ENCODE measurements at places on chromosomes 1 and 21. TPM values are rescaled to one million over a fixed set of nuclear protein-coding genes. Genes with fewer than 3 reads are reported as not detected.

Gene BNIPL
- total RNA-seq, result 2.6 TPM

Gene CASZ1
- 9.5 TPM for total RNA-seq

Gene CNKSR1
- total RNA-seq, result 3.9 TPM

Gene PIGR
- total RNA-seq, result 0.05 TPM

Gene SLC25A24
- 25.6 TPM for total RNA-seq

Gene AMPD1
- not detected for total RNA-seq

Gene EPS8L3
- total RNA-seq, result not detected

Gene TGFB2
- total RNA-seq, result 0.12 TPM

Gene GBP7
- total RNA-seq, result not detected

Gene SH2D1B
- not detected for total RNA-seq

Gene AQP10
- not detected for total RNA-seq

Gene SLAMF1
- total RNA-seq, result 126 TPM

Gene SPRR3
- not detected for total RNA-seq

Gene CFHR1
- total RNA-seq, result not detected

Gene CDCA8
- total RNA-seq, result 42.8 TPM

Gene FAAH
- 4.1 TPM for total RNA-seq

Gene SPATA6
- total RNA-seq, result 0.34 TPM

Gene FBXO2
- 2.0 TPM for total RNA-seq

Gene CFAP45
- total RNA-seq, result 0.68 TPM

Gene BATF3
- 75.3 TPM for total RNA-seq

Gene C8B
- not detected for total RNA-seq

Gene C1orf141
- not detected for total RNA-seq

Gene CLCA1
- total RNA-seq, result not detected

Gene LRRC39
- 0.54 TPM for total RNA-seq

Gene RGSL1
- not detected for total RNA-seq

Gene GRIK1
- not detected for total RNA-seq

Gene FOXD3
- not detected for total RNA-seq

Gene TAL1
- total RNA-seq, result not detected

Gene ANKRD65
- not detected for total RNA-seq

Gene LRRC71
- total RNA-seq, result not detected

Gene SRGAP2C
- total RNA-seq, result 48.3 TPM

Gene CLCA2
- total RNA-seq, result not detected

Gene SPSB1
- total RNA-seq, result 22.8 TPM

Gene KIRREL1
- total RNA-seq, result not detected

Gene ARHGAP29
- total RNA-seq, result 0.07 TPM

Gene VTCN1
- not detected for total RNA-seq

Gene KLHDC9
- total RNA-seq, result not detected

Gene MORN1
- 5.8 TPM for total RNA-seq
